ENCODE measurements at places on chromosomes 2 and 18.

DNA sequence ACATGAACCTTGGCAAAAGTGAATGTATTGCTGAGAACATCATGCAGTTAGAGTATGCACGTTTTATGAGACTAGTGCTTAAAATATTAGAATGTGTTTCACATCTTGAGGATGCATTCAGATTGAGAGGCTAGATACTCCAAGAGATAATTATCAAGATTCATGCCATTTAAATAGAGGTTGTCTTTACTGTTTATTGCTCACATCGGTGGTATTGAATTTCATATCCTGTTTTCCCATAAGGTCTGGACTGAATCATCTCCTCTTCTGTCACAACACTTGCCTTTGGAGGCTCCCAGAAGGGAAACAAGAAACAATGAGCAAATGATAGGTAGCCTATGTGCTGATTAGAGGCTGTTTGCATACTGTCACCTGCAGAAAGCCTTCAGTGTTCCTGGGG is 83.8 kb downstream of the CLHC1 start:
- no peak for DNase-seq

DNA sequence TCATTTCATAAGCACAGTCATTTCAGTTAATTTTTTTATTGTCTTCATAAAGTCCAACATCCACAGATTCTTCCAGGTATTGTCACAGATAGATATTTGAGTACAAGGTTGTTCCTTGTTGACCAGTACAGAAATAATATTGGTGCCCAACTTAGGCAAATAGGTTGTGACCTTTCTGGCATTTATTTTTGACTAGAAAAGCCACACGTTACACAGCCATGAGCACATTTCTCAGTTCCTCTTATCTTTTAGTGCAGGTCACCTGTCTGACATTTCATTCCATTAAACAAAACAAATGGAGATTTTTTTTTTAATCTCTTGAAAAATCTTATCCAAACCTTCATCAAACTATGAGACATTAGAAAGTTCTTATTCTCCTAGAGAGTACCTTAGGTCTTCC is 428.8 kb downstream of the ZNF521 start:
- no peak for DNase-seq

GRCh38 chr2:171004363-171004762 is 75.3 kb downstream of the GORASP2 start:
- DNase-seq: no peak

- no peak for DNase-seq
Observed at GRCh38 chr2:98457045-98457696, 12.5 kb downstream of the INPP4A start.

GRCh38 chr2:181763423-181763822 is 83.1 kb upstream of the NEUROD1 start:
- no peak for DNase-seq

Measured in esophagus squamous epithelium (tissue), 5 donors.